ENCODE measurements at places on chromosomes 4 and X.

DNA sequence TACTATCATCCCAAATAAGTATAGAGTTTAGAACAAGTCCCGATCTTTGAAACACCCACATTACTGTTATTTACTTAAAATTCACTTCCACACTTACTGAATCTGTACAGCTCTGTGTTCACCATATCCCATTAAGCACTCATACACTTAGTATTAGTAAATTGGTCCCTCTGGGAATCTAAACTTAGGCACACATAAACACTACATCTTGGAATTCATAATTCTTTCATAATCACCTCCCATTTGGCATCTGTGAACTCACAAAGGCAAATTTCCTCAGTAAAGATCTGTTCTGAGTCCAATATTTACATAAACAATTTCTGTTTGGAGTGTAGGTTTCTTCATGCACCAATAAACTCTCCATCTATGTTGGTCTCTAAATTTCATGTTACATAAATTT, 52.6 kb upstream of the PPARGC1A start:
- DNase-seq, result no peak

GRCh38 chrX:47683184-47683828, 24.3 kb upstream of the UXT start:
- no peak for DNase-seq

GRCh38 chr4:140186651-140187315, 32.8 kb upstream of the MAML3 start:
- no peak for DNase-seq

DNA sequence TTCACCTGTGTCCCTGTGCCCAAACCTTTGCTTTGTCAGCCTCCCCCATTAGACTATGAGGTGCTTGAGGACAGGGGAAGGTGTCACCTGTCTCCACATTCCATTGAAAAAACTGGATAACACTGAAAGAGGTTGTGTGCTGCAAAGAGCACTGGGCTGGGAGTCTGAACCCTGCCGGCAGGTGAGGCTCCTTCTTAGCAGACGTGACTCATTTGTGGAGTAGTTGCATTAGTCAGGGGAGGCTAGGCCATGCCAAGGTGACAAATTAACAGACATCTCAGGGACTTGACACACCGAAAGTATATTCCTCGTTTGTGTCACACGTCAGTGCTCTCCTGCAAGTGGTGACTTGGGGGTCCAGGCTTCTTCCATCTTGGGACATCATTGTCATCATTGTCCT, 95.9 kb upstream of the STX18 start:
- DNase-seq, result no peak

DNA sequence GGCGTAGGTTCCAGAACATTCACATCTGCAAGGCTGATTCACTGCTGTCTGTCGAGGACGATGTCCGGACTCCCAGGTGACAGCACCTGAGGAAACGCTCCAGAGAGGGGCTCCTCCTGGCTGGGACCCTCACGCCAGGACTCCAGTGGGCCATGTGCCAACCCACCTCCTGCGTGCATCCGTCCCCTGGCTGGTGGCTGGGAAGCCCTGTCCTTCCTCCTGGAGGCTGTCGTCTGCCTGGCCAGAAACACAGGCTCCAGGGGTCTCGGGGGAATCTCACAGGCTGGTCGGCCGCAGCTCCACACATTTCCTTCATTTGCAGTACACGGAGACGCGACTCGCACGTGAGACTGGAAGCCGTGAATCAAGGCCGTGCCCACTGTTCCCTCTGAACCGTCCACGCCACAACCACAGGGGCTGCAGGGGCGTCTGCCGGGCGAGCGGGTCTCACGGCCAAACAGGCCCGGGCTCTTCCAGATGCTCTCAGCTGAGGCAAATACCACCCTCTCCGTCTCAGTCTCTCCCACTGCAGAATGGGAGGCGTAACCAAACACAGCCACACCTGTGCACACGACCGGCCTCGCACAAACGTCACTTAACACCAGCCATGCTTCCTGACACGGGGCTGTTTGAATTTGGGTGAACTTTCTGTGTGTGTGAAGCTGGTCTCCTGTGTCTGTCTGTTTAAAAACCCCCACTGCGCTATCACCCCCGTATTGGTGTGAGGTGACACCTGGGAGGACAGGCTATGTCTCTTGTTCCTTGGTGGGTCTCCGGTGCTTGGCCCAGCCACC, 38.7 kb upstream of the MXD4 start:
- DNase-seq, result no peak

GRCh38 chr4:160510928-160511327, 1408.0 kb downstream of the RAPGEF2 start:
- no peak for DNase-seq

- DNase-seq, result no peak
Measured at GRCh38 chr4:9812501-9813340, 31.3 kb downstream of the DRD5 start.

All from T-helper 2 cell (primary cell).